Activated gamma-delta T cell treated with anti-CD3 and anti-CD28 coated beads, Interleukin-2, amount 50 U/mL, for 16 hours (primary cell): ENCODE measurements at places on chromosomes 2 and 18.

DNA sequence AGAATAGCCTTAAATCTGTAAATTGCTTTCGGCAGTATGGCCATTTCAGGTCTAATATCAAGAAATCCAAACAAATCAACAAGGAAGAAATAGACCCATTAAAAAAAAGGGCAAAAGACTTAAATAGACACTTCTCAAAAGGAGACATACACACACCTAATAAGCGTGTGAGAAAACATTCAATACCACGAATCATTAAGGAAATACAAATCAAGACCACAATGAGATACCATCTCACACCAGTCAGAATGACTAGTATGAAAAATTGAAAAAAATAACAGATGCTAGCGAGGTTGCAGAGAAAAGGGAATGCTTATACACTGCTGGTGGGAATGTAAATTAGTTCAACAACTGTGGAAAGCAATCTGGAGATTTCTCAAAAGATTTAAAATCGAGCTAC, 243.2 kb downstream of the DSEL start:
- no peak for DNase-seq

GRCh38 chr18:74249181-74249968, 42.4 kb downstream of the CYB5A start:
- DNase-seq, result no peak

DNA sequence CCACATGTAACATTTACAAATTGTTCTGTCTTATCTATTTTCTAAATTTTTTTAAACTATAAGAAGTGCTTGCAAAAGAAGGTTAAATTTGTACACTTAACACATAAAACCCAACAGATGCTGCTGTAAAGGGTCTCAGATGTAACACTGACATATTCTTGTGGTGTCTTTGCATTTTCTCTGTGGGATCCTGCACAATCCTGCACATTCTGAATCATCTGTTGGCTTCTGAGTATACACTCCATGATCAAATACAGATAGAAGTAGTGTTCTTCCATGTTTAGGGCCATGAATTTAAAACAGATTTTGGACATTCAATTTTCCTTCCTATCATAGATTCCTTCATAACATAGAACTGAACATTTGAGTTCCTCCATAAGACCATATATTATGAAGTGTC, 89.0 kb downstream of the SPRED2 start:
- no peak for DNase-seq

DNA sequence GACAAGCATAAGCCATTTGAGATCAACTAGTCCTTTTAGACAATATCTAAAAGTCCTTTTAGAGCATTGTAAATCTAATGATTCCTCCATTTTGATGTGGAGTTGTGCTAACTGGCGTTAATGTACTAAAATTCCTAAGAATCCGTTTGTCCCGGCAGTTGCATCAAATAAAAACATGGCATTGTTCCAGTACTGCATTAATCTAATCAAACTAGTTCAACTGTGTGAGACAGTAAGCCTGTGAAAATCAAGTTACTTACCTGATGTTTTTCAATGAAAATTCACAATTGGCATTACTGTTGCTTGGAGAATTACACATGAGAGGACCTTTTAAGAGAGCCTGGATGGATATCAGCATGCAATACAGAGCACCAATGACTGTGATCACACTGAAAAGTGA, 13.3 kb downstream of the TM4SF20 start:
- no peak for DNase-seq

GRCh38 chr2:169254774-169255173, 107.6 kb downstream of the LRP2 start:
- no peak for DNase-seq

GRCh38 chr18:7696780-7697179, 129.7 kb downstream of the PTPRM start:
- DNase-seq, result no peak

GRCh38 chr2:227407591-227408151, 19.9 kb upstream of the SCYGR1 start:
- DNase-seq, result no peak

- no peak for DNase-seq
Measured at GRCh38 chr2:44638649-44639048, 276.9 kb downstream of the CAMKMT start.

DNA sequence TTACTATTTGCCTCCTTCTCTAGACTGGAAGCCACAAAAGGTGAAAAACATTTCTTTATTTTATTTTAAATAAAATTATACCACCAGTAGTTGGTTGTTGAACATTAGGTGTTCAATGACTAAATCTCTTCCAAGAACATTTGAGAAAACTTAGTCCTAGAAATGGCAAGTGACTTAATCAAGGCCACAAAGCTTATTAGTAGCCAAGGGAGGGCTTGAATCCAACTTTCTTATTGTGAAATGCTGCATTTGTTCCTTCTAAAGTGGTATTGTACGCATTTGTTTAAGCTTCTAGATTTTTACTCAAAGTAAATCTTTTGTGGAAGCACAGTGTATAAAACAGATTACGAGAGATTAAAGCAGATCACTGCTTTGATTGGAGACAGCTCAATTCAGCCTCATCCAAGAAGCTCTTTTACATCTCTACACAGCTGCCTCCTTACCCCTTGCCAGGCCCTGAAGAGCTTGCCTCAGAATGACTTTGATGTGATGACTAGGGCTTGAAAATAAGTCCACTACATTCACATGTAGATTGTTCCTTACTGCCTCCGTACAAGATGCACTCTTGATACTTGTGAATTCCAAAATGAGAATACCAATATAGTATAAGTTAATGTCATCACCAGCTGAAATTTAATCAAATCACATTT, 244.8 kb downstream of the XIRP2 start:
- no peak for DNase-seq

DNA sequence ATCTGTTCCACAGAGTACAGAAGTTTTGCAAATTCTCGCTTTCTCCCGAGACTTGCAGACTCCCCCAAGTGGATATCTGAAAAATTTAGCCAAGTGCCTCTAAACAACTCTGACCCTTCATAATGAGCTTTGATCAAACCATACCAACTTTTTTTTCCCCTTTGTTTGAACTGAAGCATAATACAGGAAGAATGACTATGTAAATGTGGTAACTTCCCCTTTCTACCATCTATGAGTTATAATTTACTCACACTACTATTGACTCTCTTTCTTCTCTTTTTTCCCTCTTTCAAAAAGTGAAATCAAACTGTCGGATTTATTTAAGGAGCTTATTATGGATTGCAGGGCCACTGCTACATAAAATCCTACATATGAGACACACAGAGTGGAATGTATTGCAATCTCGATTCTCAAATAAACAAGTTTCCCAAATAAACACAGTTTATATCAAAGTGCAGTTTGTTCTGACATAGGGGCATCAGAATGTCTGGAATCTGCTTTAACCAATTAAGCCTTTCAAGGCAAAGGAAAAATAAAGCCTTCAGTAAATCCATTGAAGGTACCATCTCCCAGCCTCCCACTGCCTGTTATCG, 1.4 kb upstream of the ZNF804A start:
- no peak for DNase-seq

GRCh38 chr2:117702098-117702497, 112.4 kb upstream of the DDX18 start:
- no peak for DNase-seq

DNA sequence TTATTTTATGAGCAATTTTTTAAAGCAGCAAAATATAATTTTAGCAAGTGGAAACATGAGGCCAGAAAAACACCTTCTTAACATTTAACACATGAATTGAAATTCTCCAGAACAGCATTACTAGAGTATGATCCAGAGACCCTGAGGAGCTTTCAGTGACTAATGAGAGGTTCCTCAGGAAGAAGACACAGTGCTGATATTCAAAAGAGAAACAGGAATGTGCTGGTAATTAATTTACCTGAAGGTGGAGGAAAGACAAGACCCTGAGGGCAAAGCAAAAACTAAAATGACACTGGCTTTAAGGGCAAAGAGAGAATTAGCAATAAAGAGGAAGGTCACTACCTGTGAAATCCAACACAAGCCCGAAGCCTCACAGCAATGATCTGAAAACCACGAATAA, 97.0 kb downstream of the CDH2 start:
- no peak for DNase-seq

DNA sequence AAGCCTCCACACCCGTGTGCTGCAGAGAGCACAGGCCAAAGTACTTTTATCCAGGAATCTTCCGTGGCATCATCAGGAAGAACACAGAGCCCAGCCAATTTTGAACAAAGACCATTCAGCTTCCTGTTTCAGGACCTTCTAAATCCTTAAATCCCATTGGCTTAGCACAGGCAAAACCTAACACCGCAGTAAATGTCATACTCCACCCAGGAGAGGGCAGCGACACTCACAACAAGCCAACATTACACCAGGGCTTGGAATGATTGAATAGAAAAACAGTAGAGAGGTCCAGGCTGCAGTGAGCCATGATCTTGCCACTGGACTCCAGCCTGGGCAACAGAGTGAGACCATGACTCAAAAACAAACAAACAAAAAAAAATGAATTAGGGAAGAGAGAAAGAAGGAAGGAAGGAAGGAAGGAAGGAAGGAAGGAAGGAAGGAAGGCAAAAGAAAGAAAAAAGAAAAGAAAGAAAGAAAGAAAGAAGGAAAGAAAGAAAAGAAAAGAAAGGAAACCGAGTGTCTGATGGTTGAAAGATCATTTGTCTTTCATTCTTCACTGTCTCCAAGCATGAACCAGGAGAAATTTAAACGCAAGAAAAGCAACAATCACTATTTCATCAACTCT, 144.6 kb upstream of the SATB2 start:
- no peak for DNase-seq

DNA sequence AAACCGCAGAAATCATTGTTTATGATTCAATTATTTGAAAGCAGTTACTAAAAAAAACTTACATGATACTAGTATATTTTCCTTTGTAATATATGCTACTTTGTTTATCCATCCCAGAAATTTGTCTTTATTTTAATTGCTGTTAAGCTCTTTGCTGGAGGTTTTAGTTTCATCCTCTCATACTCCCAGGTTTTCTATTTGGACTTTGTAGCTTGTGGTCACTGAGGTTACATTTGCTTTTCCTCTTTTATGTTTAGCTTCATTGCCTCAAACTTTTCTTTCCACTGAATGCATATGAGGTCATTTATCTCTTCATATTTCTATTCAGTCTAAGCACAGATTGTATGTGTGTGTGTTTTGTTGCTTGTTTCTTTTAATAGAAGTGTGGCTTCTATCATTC, 89.9 kb downstream of the ERBB4 start:
- DNase-seq, result no peak

DNA sequence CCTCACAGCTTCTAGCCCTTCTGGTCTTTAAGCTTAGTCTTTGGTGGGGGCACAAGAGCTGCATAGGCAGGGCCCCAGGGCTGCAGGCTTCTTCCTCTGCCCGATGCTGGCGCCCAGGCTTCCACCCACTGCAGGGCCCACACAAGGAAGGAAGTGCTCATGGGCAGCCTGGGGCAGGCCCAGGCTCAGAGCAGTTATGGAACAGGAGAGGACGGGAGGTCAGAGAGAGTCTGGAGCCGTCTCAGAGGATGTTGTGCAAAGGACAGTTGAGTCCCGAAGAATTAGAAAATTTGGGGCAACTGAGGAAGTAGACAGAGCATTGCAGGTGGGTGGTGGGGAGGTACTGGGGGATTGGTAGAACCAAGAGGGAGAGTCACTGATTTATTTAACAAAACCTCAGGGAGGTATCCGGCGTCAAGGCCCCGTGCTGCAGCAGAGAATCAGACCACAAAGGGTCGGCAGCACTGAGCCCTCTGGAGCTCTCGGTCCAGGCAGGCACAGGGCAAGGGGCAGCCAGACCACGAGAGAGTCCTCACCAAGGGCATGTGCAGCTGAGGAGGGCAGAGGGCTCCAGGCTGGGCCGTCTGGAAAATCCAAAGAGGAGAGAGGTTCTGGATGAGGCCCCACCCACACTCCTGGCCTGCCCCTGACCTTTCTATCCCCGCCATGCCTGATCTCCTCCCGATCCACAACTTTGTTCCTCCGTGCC, 110.8 kb upstream of the GLI2 start:
- no peak for DNase-seq

GRCh38 chr2:36369716-36370115, 14.1 kb downstream of the CRIM1 start:
- no peak for DNase-seq

DNA sequence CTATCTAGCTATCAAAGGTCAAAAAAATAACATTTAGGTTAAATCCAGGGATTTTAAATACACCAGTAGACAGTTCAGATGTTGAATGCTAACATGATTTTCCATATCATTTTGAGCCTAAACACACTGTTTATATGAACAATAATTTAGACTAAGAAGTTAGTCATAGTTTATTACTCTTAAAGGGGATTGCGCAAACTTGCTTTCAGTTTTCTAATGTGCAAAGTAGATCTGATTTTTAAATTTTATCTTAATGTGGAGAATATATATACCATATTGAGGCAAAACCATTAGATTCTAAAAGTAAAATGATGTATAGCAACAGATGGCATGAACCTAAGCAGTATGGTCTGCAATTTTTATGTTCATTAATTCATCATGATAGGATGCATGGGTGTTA, 76.6 kb downstream of the CDH7 start:
- no peak for DNase-seq

- peak; percentile 9 for DNase-seq
Measured at GRCh38 chr2:134466141-134466540, 212.3 kb downstream of the MGAT5 start.

DNA sequence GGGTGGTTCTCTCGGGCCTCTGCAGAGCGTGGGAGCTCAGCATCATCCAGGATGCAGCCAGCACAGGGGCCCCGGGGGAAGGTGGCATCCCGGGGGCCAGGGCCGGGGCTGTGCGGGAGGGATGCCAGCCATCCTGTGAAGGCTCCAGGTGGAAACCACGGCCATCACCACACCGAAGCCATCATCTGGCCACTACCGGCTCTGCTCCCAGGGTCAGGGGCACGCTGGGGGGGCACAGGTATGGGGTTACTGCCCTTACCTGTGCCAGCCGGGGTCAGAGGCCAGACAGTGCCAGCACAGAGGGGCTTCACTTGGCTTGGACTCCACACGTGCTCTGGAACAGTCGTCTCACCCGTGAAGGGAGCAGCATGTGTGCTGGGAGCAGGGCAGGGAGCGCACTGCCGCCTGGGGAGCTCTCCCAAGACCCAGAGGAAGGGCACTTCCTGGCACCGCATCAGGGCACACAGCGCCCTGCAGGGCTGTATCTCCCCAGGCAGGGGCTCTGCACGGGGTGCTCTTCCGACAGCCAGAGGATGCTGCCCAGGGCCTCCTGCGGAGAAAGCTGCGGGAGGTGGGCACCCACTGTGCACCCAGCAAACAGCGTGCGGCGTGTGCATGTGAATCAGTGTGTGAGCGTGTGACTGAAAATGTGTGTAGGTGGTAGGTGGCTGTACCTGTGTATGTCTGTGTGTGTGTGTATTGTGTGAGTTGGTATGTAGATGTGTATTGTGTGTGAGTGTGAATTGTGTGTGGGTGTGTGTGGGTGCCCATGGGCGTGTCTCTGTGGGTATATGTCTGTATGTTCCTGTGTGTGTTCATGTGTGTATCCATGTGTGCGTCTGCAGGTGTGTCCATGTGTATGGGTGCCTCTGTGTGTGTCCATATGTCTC, 75.0 kb downstream of the PTGR3 start:
- DNase-seq, result no peak

GRCh38 chr2:150466741-150467620, 20.5 kb downstream of the RND3 start:
- DNase-seq, result no peak

- no peak for DNase-seq
Measured at GRCh38 chr18:62939926-62940325, 224.6 kb downstream of the PHLPP1 start.
